Muscle of back (tissue), 13 donors: ENCODE measurements at places on chromosomes 1 and 21. TPM values are rescaled to one million over a fixed set of nuclear protein-coding genes. Genes with fewer than 3 reads are reported as not detected.

Gene LCE2B
- polyA plus RNA-seq: not detected

Gene LCE1E
- not detected for polyA plus RNA-seq

Gene ATP1A4
- polyA plus RNA-seq: 3.3 TPM

Gene C1orf87
- 0.55 TPM for polyA plus RNA-seq

Gene PALMD
- 103 TPM for polyA plus RNA-seq

Gene LY9
- polyA plus RNA-seq: 0.04 TPM

Gene ADAMTS5
- 15.7 TPM for polyA plus RNA-seq

DNA sequence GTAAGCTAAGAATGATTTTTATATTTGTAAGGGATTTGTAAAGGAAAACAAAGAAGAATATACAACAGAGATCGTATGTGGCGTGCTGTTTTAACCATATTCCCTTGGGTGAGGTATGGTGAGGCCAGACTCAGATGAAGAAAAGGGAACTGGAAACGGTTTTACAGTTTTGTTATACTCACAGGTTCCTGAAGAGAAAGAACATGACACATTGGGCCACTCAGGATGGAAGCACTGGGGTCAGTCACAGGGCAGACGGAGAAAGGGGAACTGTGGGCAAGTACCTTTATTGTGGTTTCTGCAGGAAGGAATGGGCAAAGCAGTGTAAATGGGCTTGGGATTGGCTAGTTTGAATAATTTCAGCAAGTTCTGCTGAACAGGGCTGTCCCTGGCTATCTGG lies 177.4 kb downstream of the LBR start:
- peak; percentile 15 for DNase-seq

- peak; percentile 58 for DNase-seq
These were observed 16.6 kb upstream of the CACYBP start for GRCh38 chr1:174982971-174983689.

DNA sequence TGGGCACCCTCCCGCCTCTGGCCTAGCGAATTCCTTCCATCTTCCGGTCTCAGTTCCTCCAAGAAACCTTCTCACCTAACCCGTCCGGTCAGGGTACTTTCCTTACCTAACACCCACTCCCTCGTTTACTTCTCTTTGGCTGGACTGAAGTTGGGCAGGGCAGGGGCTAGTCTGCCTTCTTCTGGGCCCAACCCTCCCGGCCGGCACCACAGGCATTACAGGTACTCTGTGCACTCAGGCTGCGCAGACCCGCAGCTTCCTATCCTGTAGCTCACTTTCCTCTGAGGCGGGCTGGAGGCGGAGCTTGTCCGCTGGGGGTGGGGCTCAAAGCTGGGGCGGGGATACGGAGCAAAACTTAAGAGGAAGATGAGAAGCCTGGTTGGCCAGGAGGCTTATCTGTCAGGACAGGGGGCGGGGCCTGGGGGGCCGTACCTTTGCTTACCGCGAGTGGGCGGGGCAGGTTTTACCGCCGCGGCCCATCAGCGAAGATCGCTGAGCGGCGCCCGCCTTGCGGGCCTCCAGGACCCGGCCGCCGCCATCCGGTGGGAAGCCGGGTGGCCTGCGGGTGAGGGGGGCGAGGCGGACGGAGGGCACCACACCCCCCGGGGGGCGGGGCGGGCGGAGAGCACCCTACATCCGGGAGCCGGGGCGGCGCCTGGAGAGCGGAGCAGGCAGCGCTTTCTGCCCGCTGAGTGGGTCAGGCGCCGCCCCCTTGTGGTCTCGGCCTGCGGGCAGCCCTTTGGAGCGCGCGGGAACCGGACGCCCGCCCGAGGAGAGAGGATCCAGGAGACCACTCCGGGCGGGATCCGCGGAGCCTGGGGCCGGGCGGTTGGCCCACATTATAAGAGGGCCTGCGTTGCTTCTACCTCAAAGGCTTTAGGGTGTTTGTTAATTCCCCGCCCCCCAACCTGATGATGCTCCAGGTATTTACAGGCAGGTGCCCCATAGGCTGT lies 31.9 kb downstream of the ZNF648 start:
- peak; percentile 96 for DNase-seq

GRCh38 chr1:204649721-204650521 lies 35.6 kb downstream of the LRRN2 start:
- DNase-seq: no peak

DNA sequence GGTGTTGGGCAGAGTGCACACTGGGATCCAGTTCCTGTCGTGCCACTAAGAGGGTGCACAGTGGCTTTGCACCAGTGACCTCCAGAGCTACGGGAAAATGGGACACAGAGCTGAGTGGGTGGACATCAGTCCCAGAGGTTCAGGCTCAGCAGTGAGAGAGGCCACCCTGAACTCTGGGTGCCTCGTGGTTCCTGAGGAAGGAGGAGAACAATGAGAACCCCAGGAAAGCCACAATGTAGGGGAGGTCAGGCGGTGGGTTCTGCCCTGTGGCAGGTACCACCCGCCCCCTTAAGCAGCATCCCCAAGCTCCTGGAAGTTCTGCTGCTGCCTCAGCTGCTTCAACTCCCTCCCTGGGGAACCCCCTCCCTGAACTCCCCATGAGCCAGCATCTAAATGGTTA lies 112.2 kb downstream of the GRIK3 start:
- no peak for DNase-seq

- no peak for DNase-seq
These were observed 9.0 kb downstream of the NSL1 start for GRCh38 chr1:212782422-212783154.

GRCh38 chr1:22778862-22779520 lies 68.4 kb downstream of the EPHB2 start:
- DNase-seq: peak; percentile 96

- DNase-seq: no peak
These were observed 1.0 kb downstream of the LYST start for GRCh38 chr1:235865565-235866204.

DNA sequence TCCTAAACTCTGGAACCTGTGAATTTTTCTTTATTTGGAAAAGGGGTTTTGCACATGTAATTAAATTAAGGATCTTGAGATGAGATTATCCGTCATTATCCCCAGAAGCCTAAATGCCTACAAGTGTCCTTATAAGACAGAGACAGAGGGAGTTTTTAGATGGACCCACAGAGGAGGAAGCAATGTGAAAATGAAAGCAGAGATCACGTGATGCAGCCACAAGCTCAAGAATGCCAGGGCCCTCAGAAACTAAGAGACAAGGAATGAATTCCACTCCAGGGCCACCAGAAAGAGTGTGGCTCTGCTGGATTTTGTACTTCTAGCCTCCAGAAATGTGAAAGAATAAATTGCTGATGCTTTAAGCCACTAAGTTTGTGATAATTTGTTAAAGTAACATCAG lies 183.6 kb upstream of the UBE2U start:
- peak; percentile 54 for DNase-seq

DNA sequence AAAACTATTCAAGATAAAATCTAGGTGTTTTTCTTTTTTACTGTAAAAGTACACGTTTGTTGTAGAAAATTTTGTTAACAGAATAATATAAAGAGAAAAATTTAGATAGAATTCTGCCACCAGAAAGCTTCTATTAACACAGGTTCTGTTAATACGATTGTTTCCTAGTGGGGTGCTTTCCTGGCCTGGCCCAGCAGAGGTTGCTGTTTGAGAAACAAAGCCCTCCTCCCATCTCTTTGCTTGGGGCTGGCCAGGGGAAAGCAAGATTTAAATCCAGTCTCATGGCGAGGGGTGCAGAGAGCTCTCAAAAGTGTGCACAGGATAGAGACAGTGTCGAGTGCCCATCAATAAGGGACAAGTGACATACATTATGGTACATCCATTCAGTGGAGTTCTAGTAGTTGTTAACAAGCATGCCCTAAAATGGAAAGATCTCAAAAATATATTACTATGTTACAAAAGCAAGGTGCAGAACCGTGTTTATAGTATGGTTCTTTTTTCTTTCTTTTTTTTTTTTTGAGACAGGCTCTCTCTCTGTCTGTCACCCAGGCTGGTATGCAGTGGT lies 14.6 kb upstream of the ACBD3 start:
- no peak for DNase-seq

- DNase-seq: no peak
These were observed 6.5 kb upstream of the IBA57 start for GRCh38 chr1:228159008-228159665.

DNA sequence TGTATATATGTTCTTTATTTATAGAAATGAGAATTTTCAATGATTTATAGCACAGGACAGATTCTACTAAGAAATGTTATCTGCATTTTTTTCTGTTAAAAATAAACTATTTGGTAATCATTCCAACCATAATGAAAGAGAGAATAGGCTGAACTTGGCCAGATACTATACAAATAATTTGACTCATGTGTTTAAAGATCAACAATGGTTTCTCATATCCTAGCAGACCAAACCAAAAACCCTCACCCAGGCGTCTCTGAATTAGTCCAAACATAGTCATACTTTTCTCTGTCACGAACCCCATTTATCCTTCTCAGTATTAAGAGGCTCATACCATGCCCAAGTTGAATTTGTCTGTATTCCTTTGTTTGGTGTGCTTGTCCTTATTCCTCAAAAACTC lies 40.3 kb downstream of the RPE65 start:
- no peak for DNase-seq

- no peak for DNase-seq
These were observed 129.1 kb downstream of the S1PR1 start for GRCh38 chr1:101365878-101366277.

GRCh38 chr1:206803221-206803730 lies 31.0 kb upstream of the IL10 start:
- no peak for DNase-seq

DNA sequence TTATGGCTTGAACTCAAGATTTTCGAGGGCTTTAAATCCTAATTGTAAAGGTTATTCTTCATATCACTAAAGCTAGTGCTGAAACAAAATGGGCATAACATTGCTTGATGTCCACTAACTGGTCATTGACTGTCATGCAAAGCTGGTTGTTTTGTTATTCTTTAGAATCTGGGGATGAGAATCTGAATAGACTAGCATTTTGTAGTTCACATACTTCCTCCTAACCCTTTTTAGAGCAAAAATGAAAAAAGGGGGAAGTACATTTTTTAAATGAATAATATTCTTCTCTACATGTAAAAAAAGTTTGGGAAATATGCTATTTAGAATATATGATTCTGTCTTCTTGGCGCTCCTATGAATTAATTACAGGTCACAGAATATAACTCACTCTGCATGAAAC lies 72.2 kb upstream of the HMCN1 start:
- DNase-seq: no peak

GRCh38 chr1:235552146-235552716 lies 48.0 kb upstream of the B3GALNT2 start:
- DNase-seq: no peak

- DNase-seq: peak; percentile 39
These were observed 68.6 kb upstream of the ERRFI1 start for GRCh38 chr1:8094481-8095241.

- DNase-seq: no peak
These were observed 2.3 kb upstream of the KCNC4 start for GRCh38 chr1:110207831-110208230.

- DNase-seq: no peak
These were observed 153.0 kb downstream of the GABPA start for GRCh38 chr21:25887646-25888306.

DNA sequence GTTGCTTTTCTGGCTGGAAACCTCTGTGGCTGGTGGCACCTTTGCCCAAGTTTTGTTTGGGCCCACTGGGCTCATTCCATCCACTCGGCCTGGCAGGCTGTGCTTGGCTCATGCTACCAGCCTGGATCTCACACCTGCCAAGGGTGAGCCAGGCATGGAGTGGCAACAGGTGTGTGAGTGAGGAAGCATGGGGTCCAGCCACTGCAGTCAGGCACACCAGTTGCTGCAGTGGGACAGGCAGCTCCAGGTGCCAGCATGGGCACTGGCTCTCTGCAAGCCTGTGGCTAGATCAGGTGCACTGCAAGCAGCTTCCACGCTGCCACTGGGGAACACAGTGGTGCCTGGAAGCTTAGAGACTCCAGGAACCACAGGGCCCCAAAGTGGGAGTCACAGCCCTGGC lies 57.0 kb downstream of the NUP210L start:
- no peak for DNase-seq

DNA sequence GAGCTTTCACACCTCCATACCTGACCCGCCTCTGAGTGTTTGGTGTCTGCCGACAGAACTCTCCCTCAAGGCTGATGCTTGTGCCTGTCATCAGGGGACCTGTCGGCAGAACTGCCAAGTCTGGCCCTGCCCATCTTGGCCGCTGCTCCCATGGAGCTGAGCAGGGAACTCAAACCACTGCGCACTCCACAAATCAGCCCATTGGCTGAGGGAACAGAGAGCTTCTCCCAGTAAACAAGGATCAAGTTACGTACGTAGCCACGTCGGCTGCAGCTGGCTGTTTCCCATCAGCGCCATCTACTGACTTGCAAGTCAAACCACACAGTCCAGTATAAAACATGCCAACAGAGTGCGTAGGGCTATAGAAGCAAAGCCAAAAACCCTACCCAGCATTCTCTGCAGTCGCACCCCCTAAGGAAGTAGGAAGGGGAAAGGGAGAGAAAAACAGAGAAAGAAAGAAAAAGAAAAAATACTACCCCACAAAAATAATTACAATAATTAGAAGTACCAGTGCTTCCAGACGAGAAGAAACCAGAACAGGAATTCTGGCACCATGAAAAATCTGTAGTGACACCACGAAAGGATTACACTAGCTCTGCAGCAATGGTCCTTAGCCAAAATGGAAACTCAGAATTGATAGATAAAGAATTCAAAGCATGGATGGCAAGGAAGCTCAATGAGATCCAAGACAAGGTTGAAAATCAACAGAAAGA lies 13.1 kb downstream of the KRTAP13-1 start:
- peak; percentile 3 for DNase-seq

DNA sequence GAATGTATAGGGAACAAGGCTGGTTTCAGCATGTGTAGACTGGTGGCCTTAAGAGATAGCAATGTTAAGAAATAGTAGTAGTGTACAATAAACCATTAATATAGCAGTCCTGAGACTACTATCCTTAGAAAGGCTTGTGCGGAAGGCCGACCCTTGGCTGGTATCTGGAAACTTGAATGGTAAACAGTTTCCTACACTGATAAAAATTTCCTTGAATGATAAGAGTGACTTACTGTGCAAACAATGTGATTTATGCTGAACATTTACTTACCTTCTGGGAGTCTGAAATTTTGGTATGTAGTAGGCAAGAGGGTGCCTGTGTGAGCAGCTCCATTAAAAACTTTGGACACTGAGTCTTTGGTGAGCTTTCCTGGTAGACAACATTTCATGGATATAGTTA lies 44.7 kb downstream of the MAST2 start:
- no peak for DNase-seq

- no peak for DNase-seq
These were observed 188.3 kb upstream of the GREM2 start for GRCh38 chr1:240800291-240800690.

DNA sequence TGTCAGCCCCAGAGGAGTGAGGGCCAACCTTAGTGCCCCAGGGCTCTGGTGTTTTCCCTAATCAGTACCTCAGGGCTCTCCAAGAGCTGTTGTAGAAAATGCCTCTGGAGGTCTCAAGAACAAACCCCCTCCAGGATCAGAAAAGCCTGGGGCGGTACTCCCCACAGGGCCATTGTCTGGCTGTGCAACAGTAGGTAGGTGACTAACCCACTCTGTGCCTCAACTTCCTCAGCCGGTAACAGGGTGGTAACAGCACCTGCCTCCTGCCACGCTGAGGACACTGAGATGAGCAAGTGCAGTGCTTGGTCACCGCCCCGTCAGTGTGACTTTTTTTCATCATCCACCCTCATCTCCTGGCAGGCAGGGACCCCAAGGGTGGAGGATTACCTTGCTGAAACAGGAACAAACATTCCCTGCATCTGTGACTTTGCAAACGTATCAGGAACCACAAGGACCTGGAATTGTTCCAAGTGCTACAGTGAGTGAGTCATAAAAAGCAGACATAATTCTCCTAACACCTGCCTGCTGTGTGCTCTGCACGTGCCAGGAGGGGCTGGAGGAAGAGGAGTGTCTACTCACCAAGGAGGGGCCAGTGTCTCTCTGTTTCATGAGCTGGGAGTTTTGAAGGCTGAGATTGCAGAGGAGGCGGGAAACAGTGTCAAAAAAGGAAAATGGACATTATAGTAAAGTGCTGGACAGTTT lies 440.8 kb downstream of the NPHP4 start:
- DNase-seq: peak; percentile 2
